Ascending aorta (tissue), 2 donors: ENCODE measurements at places on chromosomes 1 and 21.

- H3K36me3 ChIP-seq, result no peaks in the 10 kb centered on the region
- H3K4me1 ChIP-seq, result no peaks in the 10 kb centered on the region
- H3K27me3 ChIP-seq, result no peaks in the 10 kb centered on the region
- H3K4me3 ChIP-seq, result no peak overlapping the region
- no peak overlapping the region for H3K27ac ChIP-seq
Measured at GRCh38 chr1:113146242-113147072, 73.5 kb downstream of the LRIG2 start.

- DNase-seq, result no peak
- H3K27ac ChIP-seq, result peak overlapping the region; percentile 79
- no peaks in the 10 kb centered on the region for H3K27me3 ChIP-seq
- peaks cover 10% of the 10 kb centered on the region for H3K4me1 ChIP-seq
- no peak overlapping the region for H3K4me3 ChIP-seq
Measured at GRCh38 chr21:46029186-46029924, 47.8 kb downstream of the COL6A1 start.

DNA sequence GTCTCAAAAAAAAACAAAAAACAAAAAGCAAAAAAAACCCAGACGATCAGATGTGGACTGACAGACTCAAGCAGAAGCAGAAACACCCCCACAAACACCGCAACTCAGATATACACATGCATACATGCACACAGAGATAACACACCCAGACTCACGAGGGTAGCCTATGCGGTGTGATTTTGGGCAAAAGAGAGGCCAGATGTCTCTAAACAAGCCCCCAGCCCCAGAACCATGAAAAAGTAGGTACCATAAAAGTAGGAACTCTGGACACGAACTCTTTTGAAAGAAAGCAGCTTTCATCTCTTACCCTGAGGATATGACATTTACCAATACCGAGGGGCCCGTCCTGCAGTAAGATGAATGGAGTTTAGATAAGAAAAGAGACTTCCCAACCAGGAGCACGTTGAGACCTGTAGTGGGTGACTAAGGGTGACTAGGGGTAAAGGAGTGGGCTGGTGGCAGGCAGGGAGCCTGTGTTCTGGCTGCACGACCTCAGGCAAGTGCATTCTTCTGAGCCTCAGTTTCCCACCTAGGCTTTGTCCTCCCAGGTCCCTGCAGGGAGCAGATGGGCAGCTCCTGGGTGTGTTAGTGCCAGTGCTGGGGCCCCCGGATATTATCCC, 1.5 kb upstream of the TINAGL1 start:
- H3K36me3 ChIP-seq, result no peaks in the 10 kb centered on the region
- H3K27ac ChIP-seq, result peak overlapping the region; percentile 93
- no peaks in the 10 kb centered on the region for H3K27me3 ChIP-seq
- H3K4me3 ChIP-seq, result peak overlapping the region; percentile 3
- no peak for DNase-seq

DNA sequence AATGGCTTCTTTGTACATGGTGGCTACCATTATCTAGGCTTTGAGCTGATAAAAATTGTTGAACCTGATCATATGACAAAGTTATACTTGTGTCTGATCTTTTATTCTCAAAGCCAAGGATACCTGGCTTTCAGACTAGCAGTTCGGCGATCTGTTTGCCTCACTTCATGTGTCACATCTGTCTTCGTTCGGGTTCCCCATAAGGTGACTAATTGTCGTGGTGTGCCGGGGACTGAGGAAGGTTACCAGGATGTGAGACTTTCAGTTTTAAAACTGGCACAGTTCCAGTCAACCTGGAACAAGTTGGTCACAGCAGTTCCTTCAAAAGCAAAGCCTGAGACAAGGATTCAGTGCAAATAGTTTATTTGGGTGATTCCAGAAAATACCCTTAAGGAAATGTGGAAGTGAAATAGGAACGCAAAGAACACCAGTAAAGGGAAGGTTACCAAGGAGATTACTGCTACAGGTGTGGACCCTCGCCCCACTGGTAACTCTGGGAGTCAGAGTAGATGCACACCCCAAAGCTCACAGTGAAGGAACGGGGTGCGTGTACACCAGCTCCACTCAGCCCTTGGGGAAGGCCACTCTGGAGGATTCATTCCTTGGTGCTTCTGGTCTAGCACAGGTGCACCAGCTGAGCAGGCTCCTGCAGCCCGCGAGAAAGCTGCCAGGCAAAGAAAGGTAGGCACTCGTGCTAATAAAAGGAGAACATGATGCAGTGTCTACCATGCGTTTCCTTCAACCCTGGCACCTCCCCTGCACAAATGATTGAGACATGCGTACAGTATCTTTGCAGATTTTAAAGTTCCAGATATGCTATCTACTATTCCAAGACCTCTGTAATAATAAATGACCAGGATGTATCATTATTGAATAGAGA, 69.0 kb downstream of the VWA5B1 start:
- H3K4me1 ChIP-seq, result no peaks in the 10 kb centered on the region
- no peak overlapping the region for H3K27ac ChIP-seq
- no peaks in the 10 kb centered on the region for H3K36me3 ChIP-seq
- H3K4me3 ChIP-seq, result no peak overlapping the region

DNA sequence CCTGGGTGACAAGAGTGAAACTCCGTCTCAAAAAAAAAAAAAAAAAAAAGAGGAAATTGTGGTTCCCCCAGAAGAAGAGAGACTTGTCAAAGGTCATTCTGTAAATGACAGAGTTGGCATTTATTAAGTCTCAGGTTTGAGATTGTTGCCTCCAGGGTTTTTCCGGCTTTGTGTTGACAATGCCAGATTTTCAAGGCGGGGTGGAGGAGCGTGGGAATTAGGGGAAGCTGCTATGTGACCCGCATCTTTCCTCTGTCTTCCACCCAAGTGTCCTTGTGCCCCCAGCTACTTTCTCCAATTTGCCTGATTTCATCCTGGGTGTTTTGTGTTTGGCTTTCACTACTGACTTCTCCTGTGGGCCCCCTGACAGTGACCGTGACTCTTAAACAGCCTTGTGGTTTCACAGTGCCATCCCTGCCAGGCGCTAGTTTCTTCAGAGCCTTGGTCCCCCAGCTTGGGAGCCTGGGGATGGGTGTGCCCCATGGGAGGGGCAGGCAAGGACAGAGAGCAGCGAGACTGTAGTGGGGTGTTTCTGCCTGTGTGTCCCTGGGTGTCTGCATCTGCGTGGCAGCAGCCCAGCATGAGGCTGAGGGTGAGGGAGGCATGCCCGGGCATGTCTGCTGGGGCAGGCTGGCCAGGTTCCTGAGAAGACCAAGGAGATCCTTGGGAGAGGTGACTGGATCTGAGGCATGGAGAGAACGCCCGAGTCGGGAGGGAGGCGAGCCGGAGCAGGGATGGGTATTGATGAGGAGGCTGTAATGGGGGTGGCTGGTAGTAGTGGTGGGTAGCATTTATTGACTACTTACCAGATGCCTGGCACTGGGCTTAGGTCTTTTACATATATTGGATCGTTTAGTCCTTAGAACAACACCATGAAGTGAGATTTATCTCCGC, 46.3 kb downstream of the IER5 start:
- no peaks in the 10 kb centered on the region for H3K36me3 ChIP-seq
- no peaks in the 10 kb centered on the region for H3K27me3 ChIP-seq
- H3K4me1 ChIP-seq, result peaks cover 25% of the 10 kb centered on the region
- H3K27ac ChIP-seq, result peak overlapping the region; percentile 82
- no peak overlapping the region for H3K4me3 ChIP-seq

DNA sequence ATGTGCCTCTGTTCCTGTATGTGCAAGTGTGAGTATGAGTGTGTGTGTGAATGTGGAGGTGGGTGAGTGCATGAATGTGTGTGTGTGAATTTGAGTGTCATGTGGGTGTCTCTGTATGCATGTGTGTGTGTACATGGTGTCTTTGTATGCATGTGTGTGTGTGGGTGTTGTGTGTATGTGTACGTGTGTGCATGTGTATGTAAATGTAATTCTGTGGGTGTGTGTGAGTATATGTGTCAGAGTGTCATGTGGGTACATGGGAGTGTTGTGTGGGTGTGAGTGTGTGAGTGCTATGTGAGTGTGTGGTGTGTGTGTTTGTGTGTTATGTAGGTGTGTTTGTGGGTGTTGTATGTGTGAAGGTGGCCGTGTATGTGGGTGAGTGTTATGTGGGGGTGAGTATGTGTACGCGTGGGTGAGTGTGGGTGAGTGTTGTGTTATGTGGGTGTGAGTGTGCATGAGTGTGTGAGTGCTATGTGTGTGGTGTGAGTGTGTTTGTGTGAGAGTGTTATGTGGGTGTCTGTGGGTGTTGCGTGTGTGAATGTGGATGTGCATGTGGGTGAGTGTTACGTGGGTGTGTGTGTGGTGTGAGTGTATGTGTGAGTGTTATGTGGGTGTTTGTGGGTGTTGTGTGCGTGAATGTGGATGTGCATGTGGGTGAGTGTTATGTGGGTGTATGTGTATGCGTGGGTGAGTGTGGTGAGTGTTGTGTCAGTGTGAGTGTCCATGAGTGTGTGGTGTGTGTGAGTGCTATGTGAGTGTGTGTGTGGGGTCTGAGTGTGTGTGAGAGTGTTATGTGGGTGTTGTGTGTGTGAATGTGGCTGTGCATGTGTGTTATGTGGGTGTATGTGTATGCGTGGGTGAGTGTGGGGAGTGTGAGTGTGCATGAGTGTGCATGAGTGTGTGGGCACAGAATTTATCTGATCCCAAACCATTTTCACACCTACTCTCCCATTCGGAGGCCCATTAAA, 36.6 kb upstream of the NID1 start:
- no peaks in the 10 kb centered on the region for H3K36me3 ChIP-seq
- no peak for DNase-seq
- H3K4me3 ChIP-seq, result no peak overlapping the region
- H3K4me1 ChIP-seq, result no peaks in the 10 kb centered on the region
- no peak overlapping the region for H3K27ac ChIP-seq
- no peaks in the 10 kb centered on the region for H3K27me3 ChIP-seq

DNA sequence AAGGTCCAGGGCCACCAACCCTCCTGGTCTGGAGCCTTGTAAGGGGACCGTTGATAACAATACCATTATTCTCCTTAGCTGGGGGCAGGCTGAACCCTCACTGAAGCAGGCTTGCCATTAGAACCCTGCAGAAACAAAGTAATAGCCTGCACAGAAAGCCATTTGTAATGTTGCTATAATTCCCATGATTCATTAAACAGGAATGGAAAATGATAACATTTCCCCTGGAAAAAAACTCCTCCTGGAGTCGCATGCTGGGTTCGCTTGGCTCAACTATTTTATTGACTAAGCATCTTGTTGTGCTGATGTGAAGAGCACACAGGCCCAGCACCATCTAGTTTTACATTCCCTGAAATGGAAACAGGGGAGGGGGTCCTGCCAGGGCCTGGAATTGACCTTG, 155.6 kb upstream of the CSF3R start:
- DNase-seq, result no peak
- no peaks in the 10 kb centered on the region for H3K27me3 ChIP-seq
- no peaks in the 10 kb centered on the region for H3K4me1 ChIP-seq
- H3K36me3 ChIP-seq, result no peaks in the 10 kb centered on the region
- H3K27ac ChIP-seq, result no peak overlapping the region

- no peak overlapping the region for H3K27ac ChIP-seq
- H3K27me3 ChIP-seq, result no peaks in the 10 kb centered on the region
- peaks cover 4% of the 10 kb centered on the region for H3K4me1 ChIP-seq
Measured at GRCh38 chr1:243213045-243213787, 41.9 kb downstream of the CEP170 start.

DNA sequence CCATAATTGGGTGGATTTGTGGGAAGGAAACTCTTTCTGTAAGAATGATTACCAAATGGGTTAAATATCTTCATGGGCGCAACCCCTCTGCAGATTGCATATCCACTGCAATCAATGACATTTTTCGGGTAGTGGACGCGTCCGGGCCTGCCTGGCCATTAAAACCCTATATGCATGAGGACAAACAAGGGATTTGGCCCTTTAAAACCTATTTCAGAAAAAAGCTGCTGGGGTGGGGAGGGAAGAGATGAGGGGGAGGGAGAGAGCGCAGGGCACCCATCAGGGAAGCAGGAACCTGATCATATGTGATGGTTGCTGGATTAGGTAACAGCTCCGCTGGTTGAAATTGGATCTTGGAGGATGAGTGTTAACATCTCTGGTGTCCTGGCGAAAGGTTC, 228.8 kb downstream of the PBX1 start:
- H3K4me1 ChIP-seq, result peaks cover 44% of the 10 kb centered on the region
- no peak overlapping the region for H3K4me3 ChIP-seq
- DNase-seq, result no peak
- H3K36me3 ChIP-seq, result no peaks in the 10 kb centered on the region

DNA sequence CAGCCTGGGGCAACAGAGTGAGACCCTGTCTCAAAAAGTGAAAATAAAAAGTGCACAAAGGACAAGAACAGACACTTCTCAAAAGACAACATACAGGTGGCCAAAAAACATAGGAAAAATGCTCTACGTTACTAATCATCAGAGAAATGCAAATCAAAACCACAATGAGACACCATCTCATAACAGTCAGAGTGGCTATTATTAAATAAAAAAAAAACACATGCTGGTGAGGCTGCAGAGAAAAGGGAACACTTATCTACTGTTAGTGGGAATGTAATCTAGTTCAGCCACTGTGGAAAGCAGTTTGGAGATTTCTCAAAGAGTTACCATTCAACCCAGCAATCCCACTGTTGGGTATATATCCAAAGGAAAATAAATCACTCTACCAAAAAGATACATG, 173.2 kb downstream of the SMYD3 start:
- H3K27ac ChIP-seq, result no peak overlapping the region
- no peaks in the 10 kb centered on the region for H3K36me3 ChIP-seq
- DNase-seq, result no peak
- no peaks in the 10 kb centered on the region for H3K27me3 ChIP-seq

GRCh38 chr1:99218999-99219398, 45.3 kb upstream of the PLPPR4 start:
- H3K36me3 ChIP-seq, result no peaks in the 10 kb centered on the region
- no peak overlapping the region for H3K27ac ChIP-seq
- no peaks in the 10 kb centered on the region for H3K4me1 ChIP-seq
- H3K27me3 ChIP-seq, result no peaks in the 10 kb centered on the region

DNA sequence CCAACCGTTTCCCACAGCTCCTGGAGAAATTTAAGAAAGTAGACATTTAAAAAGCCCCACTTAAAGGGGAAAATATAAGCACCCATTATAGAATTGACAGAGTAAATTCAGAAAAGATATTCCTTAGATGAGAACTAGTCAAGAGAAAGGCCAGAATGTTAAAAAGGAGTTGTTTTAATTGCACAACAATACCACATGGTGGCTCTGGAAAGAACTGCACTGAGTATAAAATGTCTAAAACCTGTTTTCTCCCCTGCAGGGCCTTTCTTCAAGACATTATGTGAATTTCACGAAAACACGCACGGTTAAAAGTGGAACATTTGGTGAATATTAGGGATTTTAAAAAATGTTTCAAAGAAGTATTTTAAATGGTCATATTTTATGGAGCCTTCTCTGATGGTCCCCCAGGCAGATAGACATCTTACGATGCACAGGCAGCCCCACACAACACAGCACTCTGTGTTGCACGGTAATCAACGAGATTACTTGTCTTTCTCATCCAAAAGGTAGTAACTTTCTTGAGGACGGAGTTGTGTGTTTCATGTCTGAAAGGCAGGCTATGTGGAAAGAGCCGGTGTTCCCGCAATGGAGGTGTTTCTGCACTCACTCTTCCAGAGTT, 101.9 kb downstream of the PRRX1 start:
- no peak for DNase-seq
- no peaks in the 10 kb centered on the region for H3K27me3 ChIP-seq
- H3K27ac ChIP-seq, result no peak overlapping the region
- H3K4me3 ChIP-seq, result no peak overlapping the region
- H3K36me3 ChIP-seq, result no peaks in the 10 kb centered on the region
- no peaks in the 10 kb centered on the region for H3K4me1 ChIP-seq
